ENCODE measurements at places on chromosomes 5 and 9.

DNA sequence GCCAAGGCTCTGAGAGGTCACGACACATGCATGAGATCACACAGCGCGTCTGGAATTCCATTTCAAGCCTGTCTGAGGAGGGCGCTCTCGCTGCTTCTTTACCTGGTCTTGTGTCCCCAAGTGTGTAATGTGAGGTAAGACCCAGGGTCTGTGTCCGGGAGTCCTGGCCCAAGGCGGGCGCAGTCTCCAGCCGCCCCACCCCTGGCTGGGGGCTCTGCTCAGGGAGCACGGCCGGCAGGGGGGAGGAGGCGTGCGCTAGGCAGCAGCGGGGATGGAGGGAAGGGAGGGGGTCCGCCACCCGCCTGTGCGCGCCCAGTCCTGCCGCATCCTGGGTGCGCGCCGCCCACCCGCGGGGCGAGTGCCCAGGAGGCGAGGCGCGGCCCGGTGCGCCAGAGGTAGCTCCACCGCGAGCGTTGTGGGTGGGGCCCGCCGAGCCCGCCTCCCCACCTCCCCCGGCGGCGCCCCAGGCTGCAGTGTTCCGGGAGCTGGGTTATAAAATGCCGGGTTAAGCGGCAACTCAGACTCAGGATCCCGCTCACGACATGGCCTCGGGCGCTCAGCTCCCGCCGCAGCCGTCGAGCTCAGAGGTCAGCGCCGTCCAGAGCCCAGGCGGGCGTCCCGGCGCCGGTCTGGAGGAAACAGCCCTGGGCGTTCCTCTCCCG, at the start of gene CCNI2:
CCNI2 (plus strand) TSS at position 473 of the 662 bp plus-strand sequence; CDS start at position 543, 70 bp downstream.
- DNase-seq, result peak; percentile 53

- DNase-seq, result no peak
Observed at GRCh38 chr9:78127279-78128225, 95.9 kb upstream of the GNAQ start.

DNA sequence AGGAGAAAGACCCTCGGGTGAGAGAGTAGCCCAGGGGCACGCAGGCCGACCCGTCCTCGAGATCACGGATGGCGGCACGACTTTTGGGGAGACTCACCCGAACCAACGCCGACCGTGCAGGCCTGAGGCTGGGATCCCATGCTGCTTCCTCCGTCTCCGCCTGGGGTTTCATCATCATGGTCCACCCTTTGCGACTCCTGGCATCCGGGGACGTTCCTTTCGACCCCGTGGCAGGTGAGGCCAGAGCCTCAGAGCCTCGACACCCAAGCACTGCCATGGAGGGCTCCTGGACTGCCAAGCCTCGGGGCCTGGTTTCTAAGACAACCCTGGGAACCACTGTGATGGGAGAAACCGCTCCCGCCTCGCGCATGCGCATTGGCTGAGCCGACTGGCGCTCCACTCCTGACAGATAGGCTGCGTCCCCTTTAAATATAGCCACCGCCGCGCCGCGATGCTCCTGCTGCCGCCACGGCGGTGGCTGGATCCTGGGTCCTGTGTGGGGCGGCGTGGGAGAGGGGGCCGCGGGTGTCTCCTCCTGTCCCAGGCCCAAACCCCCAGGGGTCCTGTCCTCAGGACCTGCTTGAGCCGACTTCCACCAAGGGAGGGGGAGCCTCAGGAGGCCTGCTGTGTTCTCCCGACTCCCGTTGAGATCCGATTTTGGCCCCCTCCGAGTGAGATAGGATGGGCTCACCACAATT, 481.6 kb downstream of the SPATA31A7 start:
- no peak for DNase-seq

DNA sequence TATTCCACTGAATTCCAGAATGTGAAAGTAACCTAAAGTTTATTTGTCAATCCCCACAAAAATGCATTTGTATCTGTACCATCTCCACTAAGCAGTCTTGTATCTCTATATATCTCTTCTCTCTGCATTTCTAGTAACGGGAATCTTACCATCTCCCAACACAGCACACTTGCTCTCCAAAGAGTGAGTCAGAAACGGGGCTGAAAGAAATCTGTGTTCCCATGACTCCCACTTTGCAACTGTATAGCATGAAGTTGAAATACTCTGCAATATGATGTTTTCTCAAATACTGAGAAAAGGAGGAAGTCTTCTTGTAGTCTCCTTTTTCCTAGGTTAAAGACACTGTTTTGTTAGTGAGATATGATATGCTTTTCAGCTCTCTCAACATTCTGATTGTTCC, 848.8 kb upstream of the ACO1 start:
- DNase-seq, result no peak

GRCh38 chr5:17157916-17158529, 59.4 kb upstream of the BASP1 start:
- DNase-seq, result no peak

GRCh38 chr5:56147106-56147505, 86.0 kb downstream of the ANKRD55 start:
- DNase-seq, result no peak

DNA sequence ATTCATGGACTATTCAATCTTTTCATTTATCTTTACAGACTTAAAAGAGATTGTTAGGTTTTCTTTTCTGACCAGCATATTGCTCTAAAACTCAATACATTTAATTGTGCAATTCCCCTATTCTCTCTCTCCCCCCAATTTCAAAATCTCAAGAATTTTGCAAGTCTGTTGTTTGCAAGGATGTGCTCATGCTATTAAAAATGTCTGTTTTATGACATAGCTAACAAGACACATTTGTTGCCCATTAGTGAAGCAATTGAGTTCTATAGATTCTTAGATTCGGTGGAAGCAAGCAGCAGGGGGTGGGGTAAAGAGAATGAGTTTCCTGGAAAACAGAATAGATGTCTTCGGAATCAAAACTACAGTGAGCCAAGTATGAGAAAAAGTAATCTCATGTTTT, 8.5 kb upstream of the CSNK1A1 start:
- DNase-seq, result no peak

GRCh38 chr9:122991370-122991830, 42.1 kb upstream of the GPR21 start:
- DNase-seq, result peak; percentile 51

GRCh38 chr5:35884191-35884769, 27.6 kb downstream of the IL7R start:
- no peak for DNase-seq

GRCh38 chr5:88881571-88881971, 1.4 kb downstream of the MEF2C start:
- DNase-seq, result no peak

- DNase-seq, result no peak
Observed at GRCh38 chr5:98096155-98096554, 677.3 kb upstream of the RGMB start.

DNA sequence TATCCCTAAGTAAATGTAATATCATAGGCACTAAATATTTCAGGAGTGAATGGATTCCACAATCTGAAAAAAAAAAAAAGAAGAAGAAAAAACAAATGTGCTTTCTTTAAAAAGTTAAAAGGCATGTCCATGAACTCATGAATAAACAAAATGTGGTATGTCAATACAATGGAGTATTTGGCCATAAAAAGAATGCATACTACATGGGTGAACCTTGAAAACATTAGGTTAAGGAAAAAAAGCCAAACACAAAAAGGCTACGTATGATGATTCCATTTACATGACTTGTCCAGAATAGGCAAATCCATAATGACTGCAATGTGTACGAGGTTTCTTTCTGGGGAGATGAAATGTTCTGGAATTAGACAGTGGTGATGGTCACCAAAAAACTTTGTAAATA, 45.3 kb downstream of the FNIP1 start:
- no peak for DNase-seq

- DNase-seq, result no peak
Observed at GRCh38 chr5:126454535-126454934, 31.3 kb downstream of the GRAMD2B start.

GRCh38 chr5:7464182-7464581, 68.2 kb downstream of the ADCY2 start:
- no peak for DNase-seq
